ENCODE measurements at places on chromosomes 13 and 19.

DNA sequence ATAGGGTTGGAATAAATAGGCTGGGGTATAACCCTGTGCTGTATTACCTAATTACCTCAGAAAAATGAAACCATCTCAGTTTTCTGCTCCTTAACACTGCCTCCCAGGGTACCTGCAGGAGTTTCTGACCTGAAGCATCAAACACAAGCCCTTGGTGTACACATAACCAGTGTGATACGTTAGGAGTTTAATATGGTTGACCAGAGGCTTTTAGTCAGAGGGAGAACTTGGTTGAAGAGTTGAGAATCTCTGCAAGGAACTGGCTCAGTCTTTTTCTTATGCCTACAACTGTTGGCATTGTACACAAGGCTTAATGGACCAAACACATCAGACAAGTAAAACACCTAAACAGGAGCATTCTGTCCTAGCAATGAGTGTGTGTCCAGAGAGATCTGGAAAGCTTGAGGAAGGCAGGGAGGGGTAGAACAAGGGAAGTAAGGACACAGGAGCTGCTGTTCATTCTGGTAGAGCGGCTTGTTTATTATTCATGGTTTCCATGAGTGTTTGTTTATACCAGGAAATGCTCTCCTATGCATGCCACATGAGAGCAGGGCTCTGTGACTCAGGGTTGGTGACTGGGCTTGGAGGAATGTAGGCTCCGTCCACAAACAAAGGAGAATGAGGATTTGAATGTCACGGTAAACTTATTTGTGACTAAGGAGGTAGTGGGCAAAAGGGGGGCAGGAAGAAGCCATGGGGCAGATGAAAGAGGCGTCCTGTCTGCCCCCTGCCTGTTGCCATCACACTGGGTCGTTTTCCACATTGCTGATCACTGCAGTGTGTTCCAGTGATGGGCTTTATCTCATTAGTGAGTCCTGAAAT, 11.9 kb upstream of the SPATA13 start:
- no peak for DNase-seq

DNA sequence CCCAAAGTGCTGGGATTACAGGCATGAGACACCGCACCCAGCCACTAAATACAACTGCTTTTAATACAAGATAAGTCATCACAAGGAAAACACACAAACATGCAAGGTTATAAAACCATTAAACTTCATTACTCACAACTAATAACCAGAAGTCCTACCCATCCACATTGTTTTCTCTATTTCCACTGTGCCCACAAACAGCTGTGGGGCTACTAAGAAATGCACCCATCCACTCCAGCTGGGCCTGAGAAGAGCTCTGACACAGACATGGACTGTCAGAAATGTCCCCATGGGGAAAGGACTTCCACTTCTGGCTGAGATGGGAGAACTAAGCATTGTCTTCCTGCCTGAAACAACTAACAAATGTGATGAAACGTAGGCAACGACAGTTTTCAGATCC, 17.2 kb downstream of the SAFB2 start:
- no peak for DNase-seq

DNA sequence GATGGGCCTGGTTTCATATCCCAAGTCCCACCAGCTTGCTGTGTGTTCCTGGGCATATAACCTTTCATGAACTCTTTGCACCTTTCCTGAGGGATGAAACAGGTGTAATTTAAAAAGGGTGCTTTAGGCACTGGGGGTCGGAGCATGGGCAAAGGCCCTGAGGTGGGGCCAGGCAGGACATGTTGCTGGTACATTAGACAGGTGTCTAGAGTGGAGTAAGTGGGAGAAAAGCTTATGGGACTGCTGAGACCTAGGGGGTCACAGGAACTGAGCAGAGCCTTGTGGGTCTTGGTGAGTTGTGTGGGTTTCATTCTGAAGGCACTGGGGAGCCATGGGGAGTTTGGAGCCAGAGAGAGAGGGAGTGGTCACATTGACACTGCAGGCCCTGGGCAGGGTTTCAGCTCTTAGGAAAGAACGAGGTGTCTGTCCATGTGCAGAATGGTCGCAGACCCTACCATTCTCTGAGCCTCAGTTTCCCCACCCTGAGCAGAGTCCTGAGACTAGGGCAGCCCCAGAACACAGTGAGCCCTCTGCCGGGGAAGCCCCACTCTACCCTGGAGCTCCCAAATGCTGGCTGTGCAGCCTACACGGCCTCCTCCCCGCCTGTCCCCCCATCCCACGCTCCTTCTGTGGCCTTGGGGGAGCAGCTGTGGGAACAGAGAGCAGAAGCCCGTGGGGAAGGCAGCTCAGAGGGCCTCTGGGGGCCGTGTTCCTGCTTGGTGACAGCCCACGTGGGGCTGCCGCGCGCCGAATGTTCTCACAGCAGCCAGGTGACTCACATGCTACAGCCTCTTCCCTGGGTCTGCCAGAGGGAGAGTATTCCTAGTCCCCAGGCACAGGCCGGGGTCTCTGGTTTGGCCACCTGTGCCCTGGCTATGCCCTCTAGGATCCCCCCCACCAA, 7.3 kb upstream of the HOMER3 start:
- no peak for DNase-seq

- no peak for DNase-seq
Measured at GRCh38 chr19:30148803-30149202, 206.8 kb downstream of the URI1 start.

GRCh38 chr19:48506138-48506733, 5.4 kb downstream of the LMTK3 start:
- DNase-seq = no peak

- no peak for DNase-seq
Measured at GRCh38 chr13:107835339-107836018, 379.9 kb downstream of the LIG4 start.

DNA sequence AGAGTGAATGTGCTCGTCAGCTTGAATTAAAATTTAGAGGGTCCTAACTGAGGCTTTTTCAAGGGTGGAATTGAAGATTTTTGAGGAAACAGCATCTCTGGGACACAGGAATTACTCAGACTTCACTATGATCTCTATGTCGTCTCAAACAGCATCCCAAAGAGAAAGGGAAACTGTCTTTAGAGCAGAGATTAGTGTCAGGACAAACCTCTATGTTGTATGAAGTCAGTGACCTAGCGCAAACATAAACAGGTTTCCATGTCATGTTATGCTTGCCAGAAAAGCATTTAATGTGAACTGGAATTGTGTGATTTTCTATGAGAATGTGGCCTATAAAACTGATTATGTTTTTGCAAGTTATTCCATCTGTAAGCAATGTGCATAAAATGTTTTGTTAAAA, 573.7 kb downstream of the GPC6 start:
- DNase-seq = no peak

GRCh38 chr13:69817333-69817869, 290.2 kb upstream of the ATXN8OS start:
- no peak for DNase-seq

GRCh38 chr19:43290568-43291359, 21.4 kb upstream of the PSG9 start:
- no peak for DNase-seq

Measured in NCI-H2081 treated with DMSO at 0.1 percent for 48 hours (cell line).